H1 (cell line): ENCODE measurements at places on chromosomes 16 and 17. TPM values are rescaled to one million over a fixed set of nuclear protein-coding genes. Genes with fewer than 3 reads are reported as not detected.

DNA sequence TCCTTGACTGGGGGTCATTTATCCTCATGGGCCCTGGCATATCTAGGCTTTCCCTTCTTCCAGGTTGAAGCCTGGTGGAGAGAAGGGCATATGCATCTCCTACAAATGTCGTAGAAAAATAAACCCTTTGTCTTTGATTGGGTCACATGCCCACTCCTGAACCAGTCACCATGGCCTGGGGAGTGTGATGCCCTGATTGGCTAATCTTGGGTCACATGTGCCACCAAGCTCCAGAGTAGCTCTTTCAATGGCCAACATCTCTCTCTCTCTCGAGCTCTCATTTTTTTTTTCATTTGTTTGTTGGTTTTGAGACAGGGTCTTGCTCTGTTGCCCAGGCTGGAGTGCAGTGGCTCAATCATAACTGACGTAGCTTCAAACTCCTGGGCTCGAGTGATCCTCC, 5.6 kb upstream of the XPO6 start:
- no peak overlapping the region for H3K27ac ChIP-seq
- H3K36me3 ChIP-seq: no peaks in the 10 kb centered on the region
- H3K4me3 ChIP-seq: no peak overlapping the region
- no peak for DNase-seq
- 0 out of 2 replicates have a peak, but pooled peaks cover under 1% of the 10 kb centered on the region for H3K4me1 ChIP-seq

DNA sequence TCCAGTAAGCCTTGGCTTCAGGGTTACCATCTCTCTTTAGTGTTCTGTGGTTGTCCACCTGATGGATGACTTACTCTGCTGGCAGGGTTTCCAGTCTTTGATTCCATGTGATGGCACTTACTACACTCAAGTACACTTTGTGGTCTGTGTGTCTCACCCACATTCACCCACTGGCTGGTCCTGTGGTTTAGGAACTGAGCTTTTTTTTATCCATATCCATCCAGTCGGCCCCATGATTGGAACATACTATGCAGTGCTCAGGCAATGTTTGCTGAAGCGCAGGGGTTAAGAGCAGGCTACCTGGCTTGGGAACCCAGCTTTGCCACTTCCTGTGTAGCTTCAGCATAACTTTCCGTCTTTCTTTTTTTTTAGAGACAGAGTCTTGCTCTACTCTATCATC, 2.8 kb upstream of the FUS start:
- no peak overlapping the region for H3K4me3 ChIP-seq
- no peak overlapping the region for H3K27ac ChIP-seq
- no peaks in the 10 kb centered on the region for H3K27me3 ChIP-seq

DNA sequence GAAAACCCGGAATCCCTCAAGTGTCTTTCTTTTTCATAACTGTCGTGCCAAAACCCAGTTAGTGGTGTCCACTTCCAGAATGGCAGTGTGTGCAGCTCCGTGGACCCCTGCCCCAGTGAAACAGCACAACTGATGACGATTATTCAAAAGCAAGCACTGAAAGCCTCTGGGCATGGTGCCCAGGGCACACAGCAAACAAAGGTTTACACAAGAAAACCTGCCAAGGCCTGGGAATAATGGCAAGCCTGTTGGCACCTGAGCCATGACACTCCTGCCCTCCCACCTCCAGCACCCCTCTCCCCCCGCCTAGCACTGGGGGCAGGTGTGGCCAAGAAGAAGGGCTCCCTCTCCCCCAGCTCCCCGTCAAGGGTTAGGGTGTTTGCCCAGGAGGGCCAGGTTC, 2.8 kb downstream of the PKMYT1 start:
- H3K4me3 ChIP-seq: no peak overlapping the region
- H3K36me3 ChIP-seq: peaks cover 35% of the 10 kb centered on the region
- DNase-seq: no peak
- peaks cover 11% of the 10 kb centered on the region for H3K4me1 ChIP-seq

- no peaks in the 10 kb centered on the region for H3K36me3 ChIP-seq
- no peak for DNase-seq
- no peaks in the 10 kb centered on the region for H3K27me3 ChIP-seq
- no peak overlapping the region for H3K27ac ChIP-seq
- no peaks in the 10 kb centered on the region for H3K4me1 ChIP-seq
- H3K4me3 ChIP-seq: no peak overlapping the region
Measured at GRCh38 chr16:26816885-26817571, 249.7 kb upstream of the C16orf82 start.

DNA sequence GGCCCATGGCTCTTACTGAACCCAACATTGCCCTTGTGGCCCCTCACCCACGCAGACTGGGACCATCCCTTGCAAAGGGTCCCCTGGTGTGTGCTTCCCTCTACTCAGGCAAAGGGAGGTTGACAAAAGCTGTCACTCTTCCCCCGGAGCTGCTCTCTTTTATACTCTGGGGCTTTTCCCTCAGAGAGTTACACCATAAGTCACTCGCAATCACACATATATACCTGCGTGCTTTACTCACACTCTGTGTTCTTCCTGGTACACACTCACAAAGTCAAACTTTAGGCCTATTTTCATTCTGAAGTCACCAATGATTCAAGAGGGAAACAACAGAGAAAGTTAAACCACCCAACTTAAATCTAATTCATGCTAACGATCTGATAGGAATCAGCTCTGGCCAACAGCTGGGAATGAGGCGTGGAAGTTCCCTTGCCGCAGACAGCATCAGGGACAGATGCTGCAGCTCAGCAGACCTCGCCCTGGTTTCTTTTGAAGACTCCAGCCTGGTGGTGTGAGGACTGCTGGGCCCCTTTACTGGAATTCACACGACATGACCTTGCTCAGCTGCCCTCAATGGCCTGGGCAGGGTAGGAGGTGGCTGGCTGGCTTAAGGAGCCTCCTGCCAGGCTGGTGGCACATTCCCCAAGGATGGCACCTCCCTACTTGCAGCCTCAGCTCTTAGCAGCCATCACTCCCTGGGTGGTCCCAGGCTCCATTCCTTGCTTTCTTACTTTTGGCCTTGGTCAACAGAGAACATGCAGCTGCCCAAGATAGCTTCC, 27.3 kb downstream of the HIC1 start:
- H3K4me1 ChIP-seq: no peaks in the 10 kb centered on the region
- no peak for DNase-seq
- H3K36me3 ChIP-seq: peaks cover 5% of the 10 kb centered on the region; the same call in 1 of the 2 replicates
- no peaks in the 10 kb centered on the region for H3K27me3 ChIP-seq

GRCh38 chr17:49468811-49469385, 26.2 kb upstream of the NGFR start:
- H3K27ac ChIP-seq: no peak overlapping the region
- no peaks in the 10 kb centered on the region for H3K36me3 ChIP-seq
- H3K27me3 ChIP-seq: peaks cover 33% of the 10 kb centered on the region
- no peak overlapping the region for H3K4me3 ChIP-seq
- DNase-seq: no peak

DNA sequence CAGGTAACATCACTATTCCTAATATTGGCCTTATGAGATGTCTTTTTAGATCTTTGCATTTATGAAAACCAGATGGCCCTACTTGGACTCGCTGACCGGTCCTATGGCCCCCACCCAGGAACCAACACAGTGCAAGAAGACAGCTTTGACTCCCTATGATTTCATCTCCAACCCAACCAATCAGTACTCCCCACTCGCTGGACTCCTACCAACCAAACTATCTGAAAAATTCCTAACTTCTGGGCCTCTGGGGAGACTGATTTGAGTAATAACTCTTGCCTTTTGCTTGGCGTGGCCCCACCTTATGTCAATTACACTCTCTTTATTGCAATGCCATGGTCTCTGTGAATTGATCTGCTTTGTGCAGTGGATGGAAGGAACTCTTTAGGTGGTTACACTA, 828.9 kb downstream of the CDH11 start:
- H3K4me3 ChIP-seq: no peak overlapping the region
- H3K36me3 ChIP-seq: no peaks in the 10 kb centered on the region
- no peaks in the 10 kb centered on the region for H3K4me1 ChIP-seq
- DNase-seq: no peak

GRCh38 chr16:10976634-10977033, 32.3 kb downstream of the CLEC16A start:
- H3K4me1 ChIP-seq: no peaks in the 10 kb centered on the region
- H3K36me3 ChIP-seq: no peaks in the 10 kb centered on the region
- H3K4me3 ChIP-seq: no peak overlapping the region
- no peaks in the 10 kb centered on the region for H3K27me3 ChIP-seq

- no peak overlapping the region for H3K4me3 ChIP-seq
- no peaks in the 10 kb centered on the region for H3K36me3 ChIP-seq
- no peaks in the 10 kb centered on the region for H3K27me3 ChIP-seq
Measured at GRCh38 chr17:74532115-74532514, 840 bp upstream of the CD300LB start.

GRCh38 chr17:1561420-1562175, 994 bp downstream of the PITPNA start:
- no peaks in the 10 kb centered on the region for H3K27me3 ChIP-seq
- no peak overlapping the region for H3K27ac ChIP-seq
- H3K4me1 ChIP-seq: peaks cover 2% of the 10 kb centered on the region; the same call in 1 of the 2 replicates
- H3K36me3 ChIP-seq: no peaks in the 10 kb centered on the region; the same call in 1 of the 2 replicates
- DNase-seq: peak; percentile 62

GRCh38 chr16:68379472-68380347, 68.6 kb downstream of the SMPD3 start:
- no peak overlapping the region for H3K4me3 ChIP-seq
- H3K27me3 ChIP-seq: no peaks in the 10 kb centered on the region
- H3K4me1 ChIP-seq: peaks cover 18% of the 10 kb centered on the region
- no peaks in the 10 kb centered on the region for H3K36me3 ChIP-seq
- no peak overlapping the region for H3K27ac ChIP-seq

- H3K36me3 ChIP-seq: no peaks in the 10 kb centered on the region
- no peaks in the 10 kb centered on the region for H3K4me1 ChIP-seq
- H3K4me3 ChIP-seq: no peak overlapping the region
- H3K27ac ChIP-seq: no peak overlapping the region
- no peaks in the 10 kb centered on the region for H3K27me3 ChIP-seq
- no peak for DNase-seq
Measured at GRCh38 chr17:67067571-67068482, 23.5 kb downstream of the CACNG1 start.

Gene CLEC19A
- 0.88 and 1.5 TPM in 2 replicates for polyA plus RNA-seq

Gene TMED6
- not detected in 2 replicates for polyA plus RNA-seq

Gene PPP1R1B
- polyA plus RNA-seq: 21.0 and 22.3 TPM in 2 replicates

Gene PLK1
- 127 and 219 TPM in 2 replicates for polyA plus RNA-seq
